LHCN-M2 (cell line): ENCODE measurements at places on chromosomes 2 and 18. TPM values are rescaled to one million over a fixed set of nuclear protein-coding genes. Genes with fewer than 3 reads are reported as not detected.

DNA sequence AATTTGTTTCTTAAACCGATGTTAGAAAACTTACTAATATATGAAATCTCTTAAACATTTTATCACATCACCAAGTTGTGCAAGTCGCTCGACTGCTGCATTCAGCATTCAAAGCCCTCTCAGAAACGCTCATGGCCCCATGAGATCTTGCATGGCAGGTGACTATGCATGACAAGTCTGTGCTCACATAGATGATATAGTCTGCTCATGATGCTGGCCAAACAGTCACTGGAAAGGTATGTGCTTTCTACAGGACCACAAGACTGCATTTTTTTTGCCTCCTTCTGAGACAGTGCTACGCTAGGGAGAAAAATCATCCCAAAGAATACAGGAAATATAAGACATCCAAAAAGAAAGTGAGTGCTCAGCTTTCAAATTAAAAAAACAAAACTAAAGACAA is 98.3 kb upstream of the ZBTB14 start:
- no peak for DNase-seq

DNA sequence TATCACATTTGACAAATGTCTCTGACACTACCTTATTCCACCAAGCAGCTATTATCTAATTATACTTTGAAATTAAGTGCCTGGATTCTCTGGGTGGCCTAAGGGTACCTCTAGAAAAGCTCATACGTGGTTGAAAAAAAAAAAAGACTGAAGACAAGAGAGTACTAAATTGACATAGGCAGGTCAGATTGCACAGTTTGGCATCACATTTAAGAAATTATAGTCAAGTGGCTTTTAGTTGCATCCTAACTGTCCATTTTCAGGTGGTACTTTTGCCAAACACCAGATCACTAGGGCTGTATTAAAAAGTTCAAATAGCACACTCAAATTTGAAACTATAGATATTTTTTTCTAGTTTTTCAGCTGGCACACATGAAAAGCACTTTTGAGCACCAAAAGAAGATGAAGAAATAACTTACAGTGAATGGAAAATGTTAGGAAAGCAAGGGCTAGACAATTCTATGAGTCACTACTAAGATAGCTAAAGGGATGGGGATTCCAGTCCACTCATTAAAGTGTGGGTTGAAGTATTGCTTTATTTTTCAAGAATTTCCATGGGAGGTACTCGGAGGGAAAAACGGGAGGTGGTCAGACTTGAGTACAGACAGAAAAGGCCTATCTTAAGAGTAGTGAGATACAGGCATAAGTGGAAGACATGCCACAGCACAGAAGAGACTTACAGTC is 106.5 kb upstream of the COL5A2 start:
- DNase-seq, result peak; percentile 90

- peak; percentile 19 for DNase-seq
These were observed 29.9 kb downstream of the ANO7 start for GRCh38 chr2:241218131-241219029.

Gene GALNT5
- 70.6 and 71.7 TPM in 2 replicates for total RNA-seq

DNA sequence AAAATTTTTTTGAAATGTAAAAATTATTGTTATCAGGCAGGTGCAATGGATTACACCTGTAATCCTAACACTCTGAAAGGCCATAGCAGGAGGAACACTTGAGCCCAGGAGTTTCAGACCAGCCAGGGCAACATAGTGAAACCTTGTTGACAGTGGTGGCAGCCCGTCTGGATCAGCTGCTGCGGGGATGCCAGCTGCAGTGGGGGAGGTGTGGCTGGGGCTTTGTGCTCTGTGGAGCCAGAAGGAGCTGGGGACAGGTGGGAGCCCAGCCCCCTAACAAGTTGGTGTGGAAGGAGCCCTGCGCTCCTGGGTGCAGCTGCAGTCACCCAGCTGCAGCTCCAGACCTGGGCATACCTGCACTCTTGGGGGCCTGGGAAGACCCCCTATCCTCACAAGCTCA is 182.4 kb upstream of the MC4R start:
- DNase-seq, result no peak

DNA sequence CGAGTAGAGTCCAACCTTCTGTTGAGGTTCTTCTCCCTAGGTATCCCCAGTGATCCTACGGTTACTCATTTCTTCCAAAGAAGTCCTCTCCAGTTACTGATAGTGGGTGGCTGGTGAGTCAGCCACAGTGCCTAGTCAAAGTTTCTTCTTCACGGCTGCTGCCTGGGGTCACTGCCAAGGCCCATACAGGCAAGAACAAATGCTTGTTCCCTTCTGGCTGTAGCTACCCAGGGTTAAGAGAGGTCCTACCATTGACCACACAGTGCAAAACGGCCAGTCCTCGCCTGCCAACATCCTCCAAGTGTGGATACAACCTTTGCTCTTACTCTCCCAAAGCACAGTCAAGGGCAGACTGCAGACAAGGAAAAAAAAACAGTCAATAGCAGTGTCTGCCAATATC is 2.9 kb upstream of the PTPN4 start:
- DNase-seq, result peak; percentile 94

DNA sequence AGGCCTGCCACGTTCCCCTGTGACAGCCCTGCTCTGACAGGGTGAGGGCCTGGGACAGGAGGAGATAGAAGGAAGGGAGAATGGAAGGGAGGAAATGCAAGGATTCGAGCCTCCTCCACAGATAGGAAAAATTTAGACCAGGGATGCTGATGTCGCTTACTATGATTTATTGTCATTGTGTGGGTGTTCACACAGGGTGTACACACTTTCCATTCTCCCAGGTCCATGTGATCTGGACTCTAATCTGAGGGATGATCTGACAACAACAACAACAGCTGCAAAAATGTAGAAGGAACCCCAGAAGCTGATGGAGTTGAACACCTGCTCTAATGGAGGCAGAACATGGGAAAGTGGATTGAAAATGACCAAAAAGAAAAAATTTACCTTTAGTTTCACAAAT is 231.7 kb upstream of the TNP1 start:
- DNase-seq, result peak; percentile 74

DNA sequence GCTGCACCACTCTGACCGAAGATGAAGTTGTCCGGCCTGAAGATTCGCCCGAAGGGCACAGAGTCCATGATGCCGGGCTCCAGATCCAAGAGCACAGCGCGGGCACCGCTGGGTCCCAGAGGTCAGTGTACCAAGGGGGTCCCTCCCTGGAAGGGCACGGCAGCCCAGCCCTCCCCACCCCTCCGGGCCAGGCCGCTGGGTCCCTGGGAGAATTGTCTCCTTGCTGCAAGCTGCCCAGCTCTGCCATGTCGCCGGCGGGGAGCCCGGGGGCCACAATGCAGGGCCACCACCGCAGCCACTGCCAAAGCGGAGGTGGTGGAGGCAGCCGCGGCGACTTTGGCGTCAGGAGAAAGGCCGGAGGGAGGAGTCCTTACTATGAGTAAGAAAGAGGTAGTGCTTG is 189.5 kb upstream of the CYRIA start:
- DNase-seq, result no peak
